ENCODE measurements at places on chromosomes 3 and 15. TPM values are rescaled to one million over a fixed set of nuclear protein-coding genes. Genes with fewer than 3 reads are reported as not detected.

RUBCN gene
- 35.0 TPM for total RNA-seq

GRK7 gene
- total RNA-seq, result not detected

DCLK3 gene
- under 0.01 TPM for total RNA-seq

GOLGA6L7 gene
- not detected for total RNA-seq

CYP8B1 gene
- not detected for total RNA-seq

TM4SF18 gene
- total RNA-seq, result 4.5 TPM

TM6SF1 gene
- under 0.01 TPM for total RNA-seq

PP2D1 gene
- total RNA-seq, result not detected

ENTPD3 gene
- under 0.01 TPM for total RNA-seq

RNF111 gene
- total RNA-seq, result 29.6 TPM

FLNB gene
- total RNA-seq, result 42.0 TPM

SCG5 gene
- total RNA-seq, result not detected
